ENCODE measurements at places on chromosomes 5 and 9.
A peak's percentile ranks its signal among the peaks of the same experiment; 100 is the strongest.

GRCh38 chr5:102927007-102927406 lies 171.9 kb downstream of the PAM start:
- no peak for DNase-seq

- DNase-seq, result no peak
Observed at GRCh38 chr5:172403817-172404216, 50.5 kb downstream of the SH3PXD2B start.

DNA sequence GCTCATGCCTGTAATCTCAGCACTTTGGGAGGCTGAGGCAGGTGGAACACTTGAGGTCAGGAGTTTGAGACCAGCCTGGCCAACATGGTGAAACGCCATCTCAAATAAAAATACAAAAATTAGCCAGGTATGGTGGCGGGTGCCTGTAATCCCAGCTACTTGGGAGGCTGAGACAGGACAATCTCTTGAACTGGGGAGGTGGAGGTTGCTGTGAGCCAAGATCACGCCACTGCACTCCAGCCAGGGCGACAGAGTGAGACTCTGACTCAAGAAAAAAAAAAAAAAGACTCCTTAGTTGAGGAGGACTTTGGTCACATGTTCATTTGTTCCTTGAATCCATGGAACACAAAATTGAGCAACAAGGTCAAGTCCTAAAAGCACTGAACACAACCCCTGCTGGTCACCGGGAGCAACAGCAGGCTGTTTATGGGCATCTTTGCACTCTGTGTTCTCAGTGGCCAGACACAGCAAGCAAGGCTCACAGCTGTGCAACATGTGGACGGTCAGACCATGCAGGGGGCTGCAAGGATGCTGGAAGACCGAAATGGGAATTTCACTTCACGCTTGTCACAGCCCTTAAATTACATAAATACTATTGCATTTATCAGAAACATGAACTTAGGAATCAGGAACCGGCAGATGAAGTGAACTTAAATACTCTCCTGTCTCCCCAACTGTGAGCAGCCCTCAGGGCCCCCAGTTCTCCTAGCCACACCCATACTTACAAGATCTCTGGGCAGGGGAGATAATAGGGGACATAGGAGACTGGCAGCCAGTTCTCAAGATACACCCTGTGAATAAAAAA lies 2.8 kb downstream of the GBGT1 start:
- peak; percentile 65 for DNase-seq

DNA sequence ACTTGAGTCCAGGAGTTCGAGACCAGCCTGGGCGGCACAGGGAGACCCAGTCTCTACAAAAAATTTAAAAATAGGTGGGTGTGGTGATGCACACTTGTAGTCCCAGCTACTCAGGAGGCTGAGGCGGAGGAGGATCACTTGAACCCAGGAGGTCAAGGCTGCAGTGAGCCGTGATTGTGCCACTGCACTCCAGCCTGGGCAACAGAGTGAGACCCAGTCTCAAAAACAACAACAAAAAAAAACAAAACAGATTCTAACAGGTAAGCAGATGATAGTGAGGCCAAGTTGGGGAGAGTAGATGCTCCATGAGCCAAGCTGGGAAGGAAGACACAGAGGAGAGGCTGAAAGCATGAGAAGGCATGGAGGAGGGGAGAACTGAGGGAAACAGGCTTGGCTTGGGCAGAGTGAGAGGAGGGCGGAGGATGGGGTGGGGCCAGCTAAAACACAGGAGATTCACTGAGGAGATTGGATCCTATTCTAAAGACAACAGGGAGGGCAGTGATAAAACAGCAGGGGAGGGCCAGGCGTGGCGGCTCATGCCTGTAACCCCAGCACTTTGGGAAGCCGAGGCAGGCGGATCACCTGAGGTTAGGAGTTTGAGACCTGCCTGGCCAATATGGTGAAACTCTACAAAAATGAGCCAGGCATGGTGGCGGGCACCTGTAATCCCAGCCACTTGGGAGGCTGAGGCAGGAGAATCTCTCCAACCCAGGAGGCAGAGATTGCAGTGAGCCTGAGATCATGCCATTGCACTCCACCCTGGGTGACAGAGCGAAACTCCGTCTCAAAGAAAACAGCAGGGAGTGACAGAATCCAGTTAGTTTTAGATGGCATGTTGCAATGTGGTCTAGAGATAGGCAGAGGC lies 8.4 kb downstream of the RPS14 start:
- no peak for DNase-seq

DNA sequence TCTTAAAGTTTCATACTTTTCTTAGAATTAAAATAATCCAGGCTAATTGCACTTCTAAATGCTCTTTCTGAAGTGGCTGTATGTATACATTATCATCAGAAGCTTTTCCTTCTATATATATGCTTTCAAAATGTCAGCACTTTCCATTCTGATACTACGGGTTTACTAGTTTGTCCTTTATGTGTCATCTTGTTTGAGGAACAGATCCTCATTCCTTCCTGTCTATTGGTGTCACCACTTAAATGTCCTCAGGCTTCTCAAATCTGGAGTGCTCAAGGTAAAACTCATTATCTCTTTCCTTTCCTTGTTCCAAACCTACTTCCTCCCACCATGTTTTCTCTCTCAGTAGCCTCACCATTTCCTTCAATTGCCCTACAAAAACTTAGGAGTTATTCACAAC lies 236.3 kb downstream of the CSNK1G3 start:
- DNase-seq, result no peak

GRCh38 chr5:318341-318897 lies 3.1 kb upstream of the AHRR start:
- DNase-seq, result no peak
